ENCODE measurements at places on chromosomes 1 and 21.

DNA sequence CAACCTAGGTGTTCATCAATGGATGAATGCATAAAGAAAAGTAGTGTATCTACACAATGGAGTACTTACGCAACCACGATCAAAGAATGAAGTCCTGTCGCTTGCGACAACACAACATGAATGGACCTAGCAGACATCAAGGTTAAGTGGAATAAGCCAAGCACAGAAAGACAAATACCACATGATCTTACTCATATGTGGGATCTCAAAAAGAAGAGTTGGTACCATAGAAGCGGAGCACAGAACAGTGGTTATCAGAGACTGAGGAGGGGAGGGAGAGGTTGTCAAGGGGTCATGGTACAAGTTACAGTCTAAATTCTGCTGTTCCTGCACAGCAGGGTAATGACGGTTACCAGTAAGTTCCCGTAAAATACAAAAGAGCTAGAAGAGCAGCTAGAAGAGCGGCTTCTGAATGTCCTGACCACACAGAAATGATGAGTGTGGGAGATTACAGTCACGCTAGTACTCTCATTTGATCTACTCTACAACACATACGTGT, 36.7 kb downstream of the NPHP4 start:
- no peak for DNase-seq

GRCh38 chr1:115069659-115070308, 19.5 kb downstream of the TSPAN2 start:
- DNase-seq, result no peak

GRCh38 chr1:212685429-212685828, 14.2 kb downstream of the BATF3 start:
- DNase-seq, result no peak

GRCh38 chr1:218869276-218869675, 304.4 kb upstream of the LYPLAL1 start:
- DNase-seq, result no peak

DNA sequence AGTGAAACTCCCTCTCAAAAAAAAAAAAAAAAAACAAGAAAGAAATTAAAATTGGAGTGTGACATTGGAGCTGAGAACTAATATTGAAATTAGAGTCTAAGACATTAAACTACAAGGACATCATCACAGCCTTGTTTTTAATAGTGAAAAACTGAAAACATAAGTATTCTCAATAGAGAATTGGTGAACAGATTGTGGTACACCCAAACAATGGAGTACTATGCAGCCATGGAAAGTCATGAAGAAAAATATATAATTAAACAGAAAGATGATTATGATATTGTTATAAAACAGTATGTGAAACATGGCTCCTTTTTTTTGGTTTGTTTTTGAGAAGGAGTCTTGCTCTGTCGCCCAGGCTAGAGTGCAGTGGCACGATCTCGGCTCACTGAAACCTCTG, 43.4 kb downstream of the NCMAP start:
- DNase-seq, result no peak

- DNase-seq, result no peak
Observed at GRCh38 chr1:238306411-238306810, 415.7 kb upstream of the ZP4 start.

- DNase-seq, result peak; percentile 97
Observed at GRCh38 chr1:222905151-222905550, 90.3 kb downstream of the DISP1 start.

DNA sequence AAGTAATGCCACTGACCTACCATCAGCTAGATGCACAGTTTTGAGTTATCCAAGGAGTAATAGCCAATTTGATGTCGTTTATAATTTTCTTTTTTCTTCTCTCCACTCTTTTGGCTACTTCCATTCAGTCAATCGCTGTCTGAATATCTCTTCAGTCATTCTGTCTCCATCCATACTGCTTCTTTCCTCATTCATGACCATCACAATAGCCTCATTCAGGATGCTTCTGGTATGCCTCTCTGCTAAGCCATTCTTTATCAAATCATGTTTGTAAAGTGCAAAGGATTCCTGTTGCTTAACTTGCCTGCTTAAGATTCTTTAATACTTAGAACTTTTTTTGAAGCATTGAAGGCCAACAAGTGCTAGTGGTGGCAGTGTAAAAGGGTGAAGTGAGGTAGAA, 20.2 kb downstream of the TYW3 start:
- DNase-seq, result no peak

- DNase-seq, result no peak
Observed at GRCh38 chr1:156281693-156282478, 739 bp downstream of the SMG5 start.

- DNase-seq, result no peak
Observed at GRCh38 chr1:183889095-183889494, 84.2 kb downstream of the RGL1 start.

- no peak for DNase-seq
Observed at GRCh38 chr1:79592707-79593106, 586.2 kb upstream of the ADGRL4 start.

- DNase-seq, result no peak
Observed at GRCh38 chr1:236642763-236643162, 38.4 kb upstream of the HEATR1 start.

DNA sequence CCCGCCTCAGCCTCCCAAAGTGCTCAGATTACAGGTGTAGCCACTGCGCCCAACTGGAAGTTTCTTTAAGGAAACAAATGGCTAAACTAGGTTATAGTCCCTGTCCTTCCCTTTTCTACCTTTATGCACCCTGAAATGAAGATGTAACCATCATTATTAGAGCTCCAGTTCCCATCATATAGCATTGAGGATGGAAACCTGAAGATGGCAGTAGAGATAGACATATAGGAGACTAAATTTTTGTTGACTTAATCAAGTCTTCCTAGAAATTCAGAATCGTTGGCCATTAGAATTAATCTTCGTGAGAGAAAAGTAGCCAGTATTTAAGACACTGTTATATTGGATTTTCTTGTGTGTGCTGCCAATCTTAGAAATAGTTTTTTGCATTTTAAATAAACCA, 1016.3 kb upstream of the NCAM2 start:
- no peak for DNase-seq

DNA sequence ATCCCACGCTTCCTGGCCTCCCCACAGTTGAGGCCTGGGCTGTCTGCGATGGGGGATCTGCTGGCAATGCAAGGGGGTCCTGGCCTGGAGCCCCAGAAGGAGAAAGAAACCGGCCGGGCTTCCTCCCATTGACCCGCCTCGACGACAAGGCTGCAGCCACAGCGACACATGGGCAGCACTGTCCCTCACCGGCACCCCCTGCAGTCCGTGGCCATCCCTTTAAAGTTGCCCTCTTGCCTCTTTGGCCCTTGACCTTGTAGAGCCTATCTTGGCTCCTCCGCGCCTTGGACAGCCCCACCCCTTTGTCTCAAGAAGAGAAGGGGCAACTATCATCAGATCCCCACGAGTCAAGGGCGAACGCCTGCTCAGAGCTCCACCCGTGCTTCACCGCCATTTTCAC, 106.0 kb downstream of the CASZ1 start:
- DNase-seq, result no peak

- no peak for DNase-seq
Observed at GRCh38 chr1:44786138-44786840, 1.7 kb downstream of the BEST4 start.

DNA sequence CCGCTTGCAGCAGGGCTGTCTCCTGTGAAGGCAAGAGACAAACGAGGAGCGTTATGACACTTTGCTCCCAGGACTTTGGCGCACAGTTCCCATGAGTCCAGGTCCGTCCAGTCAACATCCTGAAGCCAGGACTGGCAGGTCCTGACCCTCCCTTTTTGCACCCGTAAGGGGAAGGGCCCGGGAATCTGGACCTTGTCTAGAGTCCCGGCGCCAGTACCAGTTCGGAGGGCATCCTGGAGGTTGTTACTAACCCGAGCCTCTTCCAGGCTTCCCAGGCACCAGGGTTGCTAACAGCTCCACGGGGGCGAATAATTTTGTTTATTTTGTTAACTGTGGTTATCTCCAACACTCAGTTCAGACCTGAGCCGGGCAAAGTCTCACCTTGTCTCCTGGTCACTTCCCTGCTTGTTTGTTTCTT, 682 bp upstream of the RWDD3 start:
- DNase-seq, result no peak

- no peak for DNase-seq
Observed at GRCh38 chr1:46642115-46642680, 25.6 kb upstream of the MOB3C start.

GRCh38 chr1:107795994-107796393, 169.0 kb downstream of the VAV3 start:
- DNase-seq, result no peak

DNA sequence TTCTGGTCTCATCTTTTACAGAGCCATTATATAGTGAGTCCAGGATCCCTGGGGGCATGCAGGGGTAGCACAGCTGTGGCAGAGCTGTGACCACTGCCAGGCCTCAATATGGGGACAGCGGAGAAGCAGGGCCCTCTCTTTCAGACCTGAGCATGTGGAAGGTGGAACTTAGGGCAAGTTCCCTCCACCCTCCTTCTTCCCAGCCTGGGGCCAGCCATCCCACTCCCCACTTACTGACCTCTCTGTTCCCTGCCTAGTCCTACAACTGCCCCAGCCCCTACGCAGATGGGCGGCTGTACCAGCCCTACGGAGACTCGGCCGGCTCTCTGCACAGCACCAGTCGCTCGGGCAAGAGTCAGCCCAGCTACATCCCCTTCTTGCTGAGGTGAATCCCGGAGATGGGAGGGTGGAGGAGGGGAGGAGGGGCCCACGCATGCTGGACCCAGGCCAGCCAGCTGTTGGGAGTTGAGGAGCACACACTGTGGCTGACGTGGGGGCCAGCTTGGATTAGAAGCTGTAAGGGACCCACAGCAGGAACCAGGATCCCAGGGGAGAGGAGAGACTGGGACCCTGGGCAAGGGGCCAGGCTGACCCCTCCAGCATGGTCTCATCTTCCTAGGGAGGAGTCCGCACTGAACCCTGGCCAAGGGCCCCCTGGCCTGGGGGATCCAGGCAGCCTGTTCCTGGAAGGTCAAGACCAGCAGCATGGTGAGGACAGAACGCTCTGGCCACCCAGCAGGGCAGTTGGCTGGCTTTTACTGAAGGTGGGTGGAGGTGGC, 10.7 kb downstream of the PSRC1 start:
- DNase-seq, result no peak

DNA sequence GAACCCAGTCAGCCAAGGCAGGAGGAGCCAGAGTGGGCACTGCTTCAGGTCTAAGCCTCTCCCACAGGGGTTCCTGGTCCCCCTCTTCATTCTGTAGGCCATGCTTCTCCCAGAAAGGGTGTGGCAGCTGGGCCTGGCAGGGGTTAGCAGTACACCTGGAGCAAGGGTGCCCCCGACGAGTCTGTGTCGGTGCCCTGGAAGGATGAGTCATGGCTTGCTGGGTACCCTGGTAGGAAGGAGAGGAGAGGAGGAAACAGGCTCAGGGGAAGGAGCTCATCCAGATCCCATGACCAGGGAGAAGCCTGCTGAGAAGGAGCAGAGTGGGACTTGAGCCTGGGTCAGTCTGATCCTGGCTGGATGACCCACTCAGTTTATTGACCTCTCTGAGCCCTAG, 10.3 kb downstream of the KDF1 start:
- DNase-seq, result no peak

GRCh38 chr1:30295674-30296073, 427.7 kb downstream of the MATN1 start:
- no peak for DNase-seq
